ENCODE measurements at places on chromosomes 3 and 15.

DNA sequence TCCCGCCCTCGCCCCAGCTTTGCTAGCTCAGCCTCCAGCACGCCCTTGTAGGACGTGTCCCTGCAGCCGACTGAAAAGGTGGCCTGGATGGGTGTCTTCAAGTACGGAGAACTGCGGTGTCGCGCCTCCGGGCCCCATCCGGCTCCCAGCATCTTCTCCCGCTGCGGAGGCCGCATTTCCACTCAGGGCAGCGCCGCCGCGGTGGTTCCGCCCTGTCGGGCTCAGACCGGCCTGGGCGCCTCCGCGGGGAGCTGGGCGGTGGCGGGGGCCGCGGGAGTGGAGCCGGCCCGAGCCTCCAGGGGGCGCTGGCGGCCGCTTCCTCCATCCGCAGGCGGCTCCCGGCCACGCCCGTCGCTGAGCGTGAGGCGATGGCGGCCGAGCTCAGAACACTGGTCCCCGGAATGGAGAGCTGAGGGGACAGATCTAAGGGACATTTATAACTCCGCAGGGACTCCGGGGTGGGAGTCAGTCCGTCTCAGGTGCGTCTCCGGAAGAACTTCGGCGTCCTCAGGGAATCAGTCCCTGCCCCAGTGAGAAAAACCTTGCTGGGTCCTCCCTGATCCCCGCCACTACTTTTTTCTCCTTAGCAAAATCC, 13.6 kb upstream of the SMCO1 start:
- peak; percentile 37 for DNase-seq

- no peak for DNase-seq
These were observed 765.0 kb downstream of the IGSF11 start for GRCh38 chr3:118269537-118270125.

DNA sequence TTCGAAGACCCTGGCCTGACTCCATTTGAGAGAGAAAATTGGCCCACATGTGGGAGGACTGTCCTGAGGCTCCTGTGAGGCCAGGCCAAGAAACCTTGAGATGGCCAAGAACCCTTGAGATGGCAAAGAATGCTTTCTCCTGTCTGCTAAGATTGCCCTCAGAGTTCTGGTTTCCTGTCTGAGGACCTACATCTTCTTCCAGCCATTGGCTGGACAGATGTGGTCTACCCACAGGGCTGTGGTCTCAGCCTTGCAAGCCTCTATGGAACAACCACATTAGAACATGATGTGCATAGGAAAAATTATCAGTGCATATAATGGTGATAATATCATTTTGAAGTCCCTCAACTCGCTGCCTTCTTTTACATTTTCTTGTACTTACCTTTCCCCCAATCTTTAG, 10.8 kb upstream of the RASA2 start:
- no peak for DNase-seq

- DNase-seq = no peak
These were observed 14.2 kb downstream of the ARHGAP31 start for GRCh38 chr3:119308355-119308754.

DNA sequence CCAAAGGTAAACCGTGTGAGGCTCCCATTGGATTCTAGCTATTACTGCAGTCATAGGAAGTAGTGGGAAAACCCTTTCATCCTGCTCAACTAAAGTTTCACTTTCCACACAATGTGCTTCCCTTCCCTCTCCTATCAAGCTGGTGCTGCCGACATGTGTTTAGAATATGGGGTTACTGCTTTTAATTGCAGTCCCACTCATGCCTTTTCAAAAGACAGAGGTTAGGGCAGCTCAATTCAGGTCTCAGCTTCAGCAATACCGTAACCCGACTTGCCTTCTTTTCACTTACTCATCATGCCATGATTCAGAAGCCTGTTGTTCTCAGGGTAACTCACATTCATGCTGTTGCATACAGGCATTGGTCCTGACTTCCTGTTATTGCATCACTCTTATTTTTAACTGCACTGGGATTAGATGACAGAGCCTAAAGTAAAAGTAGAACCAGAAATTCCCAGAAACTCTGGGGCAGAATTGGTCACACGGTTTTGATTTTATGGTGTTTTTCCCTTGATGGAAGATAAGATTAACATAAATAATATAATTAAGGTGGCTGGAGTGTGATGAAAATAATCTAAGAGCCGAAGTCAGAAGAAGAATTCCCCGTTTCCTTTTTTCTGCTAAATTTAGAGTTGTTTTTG, 45.7 kb downstream of the C2CD4B start:
- no peak for DNase-seq

DNA sequence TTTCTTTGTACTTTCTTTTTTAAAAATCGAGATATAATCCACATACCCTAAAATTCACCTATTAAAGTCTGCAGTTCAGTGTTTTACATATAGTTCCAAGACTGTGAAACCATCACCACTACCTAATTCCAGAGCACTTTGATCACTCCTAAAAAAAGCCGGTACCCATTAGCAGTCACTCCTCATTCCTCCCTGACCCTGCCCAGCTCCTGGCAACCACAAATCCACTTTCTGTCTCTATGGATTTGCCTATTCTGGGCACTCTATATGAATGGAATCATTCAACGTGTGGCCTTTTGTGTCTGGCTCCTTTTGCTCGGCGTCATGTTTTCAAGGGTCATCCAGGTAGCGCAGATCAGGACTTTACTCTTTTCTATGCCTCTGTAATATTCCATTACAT, 17.3 kb downstream of the TRPM1 start:
- DNase-seq = no peak

DNA sequence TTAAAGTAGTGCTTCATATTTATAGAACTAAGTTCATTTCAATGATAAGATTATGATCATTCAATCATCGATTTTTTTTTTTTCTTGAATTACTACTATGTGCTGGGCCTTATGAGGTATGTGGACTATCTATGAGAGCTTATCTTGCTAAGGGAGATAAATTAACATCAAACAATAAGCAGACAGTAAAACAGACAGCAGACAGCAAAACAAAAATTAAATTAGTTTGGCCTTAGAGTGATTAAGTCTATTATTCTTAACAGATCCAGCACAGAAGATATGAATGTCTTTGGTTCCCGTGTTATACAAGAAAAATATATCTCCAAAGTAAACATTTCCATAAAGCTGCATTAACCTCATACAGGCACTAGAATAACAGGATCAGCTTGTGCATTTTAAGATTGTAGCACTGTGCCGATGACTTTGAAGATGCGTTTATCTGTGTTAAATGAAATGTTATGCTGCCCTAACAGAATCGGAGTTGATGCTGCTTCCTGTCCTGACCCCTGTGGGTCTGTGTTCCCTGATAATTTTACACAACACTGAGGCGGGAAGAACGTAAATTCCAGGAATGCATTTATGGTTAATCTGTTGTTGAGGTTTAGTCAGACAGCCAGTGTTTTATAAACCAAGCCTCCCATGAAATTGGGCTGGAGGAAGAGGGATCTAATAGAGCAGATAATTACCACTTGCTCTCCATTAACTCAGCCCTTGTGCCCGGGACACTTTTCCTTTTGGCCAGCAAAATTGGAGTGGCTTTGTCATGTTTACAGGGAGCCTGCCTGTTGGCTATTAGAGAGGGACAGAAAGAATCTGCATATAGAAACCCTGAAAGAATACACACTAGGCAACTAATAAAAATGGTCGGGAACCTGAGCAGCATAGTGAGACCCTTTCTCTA, 80.8 kb downstream of the GHSR start:
- no peak for DNase-seq

DNA sequence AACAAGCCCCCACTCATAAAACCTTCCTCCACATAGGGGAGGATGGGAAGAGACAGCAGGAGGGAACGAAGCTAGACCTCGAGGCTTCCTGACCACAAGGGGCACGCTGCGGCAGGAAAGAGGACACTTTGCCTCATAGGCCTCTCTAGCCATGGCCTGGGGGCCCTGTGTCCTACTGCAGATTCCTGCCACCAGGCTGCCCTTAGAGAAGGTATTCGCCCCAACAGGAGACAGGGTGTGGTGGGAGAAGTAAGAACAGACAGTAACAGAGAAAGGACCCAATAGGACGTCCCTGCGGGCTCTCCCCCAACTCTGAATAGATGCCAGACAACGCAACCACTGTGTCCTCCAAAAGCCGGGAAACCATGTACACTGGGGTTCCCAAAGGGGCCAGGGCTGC, 36.8 kb downstream of the ADCY5 start:
- no peak for DNase-seq

GRCh38 chr3:42033741-42034140, 57.4 kb upstream of the TRAK1 start:
- no peak for DNase-seq

- no peak for DNase-seq
These were observed 120.7 kb downstream of the FNDC3B start for GRCh38 chr3:172159962-172160538.

GRCh38 chr3:173709026-173709425, 311.5 kb downstream of the NLGN1 start:
- no peak for DNase-seq

DNA sequence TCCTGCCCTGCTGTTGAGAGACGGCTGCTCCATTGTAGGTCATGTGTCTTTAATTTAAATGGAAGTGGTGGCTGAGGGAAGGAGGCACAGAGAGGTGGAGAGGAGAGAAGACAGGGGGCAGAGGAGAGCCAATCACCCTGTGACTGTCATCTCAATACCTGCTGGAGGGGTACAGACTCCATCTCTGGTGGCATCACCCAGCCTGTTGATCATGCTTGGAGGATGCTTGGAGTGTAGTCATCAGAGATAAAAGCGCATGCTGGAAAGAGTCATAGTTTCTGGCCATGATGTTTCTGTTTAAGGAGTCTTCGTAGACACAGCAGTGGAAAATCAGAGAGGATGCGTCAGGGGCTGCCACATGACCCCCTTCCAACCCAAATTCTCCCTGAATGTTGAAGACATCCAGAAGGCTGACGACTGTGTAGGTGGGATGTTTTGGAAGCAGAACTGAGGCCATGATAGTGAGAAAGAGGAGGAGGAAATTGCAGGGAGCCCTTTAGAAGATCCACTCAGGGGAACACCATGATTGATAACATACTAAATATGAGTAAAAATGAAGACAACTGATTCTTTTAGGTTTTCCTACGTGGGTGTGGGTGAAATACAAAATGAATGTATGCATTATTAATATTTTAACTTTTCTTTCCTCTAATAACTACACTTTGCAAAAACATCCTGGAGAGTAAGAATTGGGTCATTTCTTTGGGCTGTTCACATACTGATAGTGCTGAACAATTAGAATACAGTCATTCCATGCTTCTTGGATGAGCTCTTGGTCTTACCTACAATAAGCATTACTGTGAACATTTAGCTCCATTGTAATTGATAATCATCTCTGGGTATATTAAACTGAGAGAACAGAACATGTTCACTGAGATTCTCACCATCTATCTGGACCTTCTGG, 210.6 kb upstream of the ATP10A start:
- DNase-seq = no peak

- no peak for DNase-seq
These were observed 312.3 kb downstream of the SV2B start for GRCh38 chr15:91412138-91412928.

DNA sequence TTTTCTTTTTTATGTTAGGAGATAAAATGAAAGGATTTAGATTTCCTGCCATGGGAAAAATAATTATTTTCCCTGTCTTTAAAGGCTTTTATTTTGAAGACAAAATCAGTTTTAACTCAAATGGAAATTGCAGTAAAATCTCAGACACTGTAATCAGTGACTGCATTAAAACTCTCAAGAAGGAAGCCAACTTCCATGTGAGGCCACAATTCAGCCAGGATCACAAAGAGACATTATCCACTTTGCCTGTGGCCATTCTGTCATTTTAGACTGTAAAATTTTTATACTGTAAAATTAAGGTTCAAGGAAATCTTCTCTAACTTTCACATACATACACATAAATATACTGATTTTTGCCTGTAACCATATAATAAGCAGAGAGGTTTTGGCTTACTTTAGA, 304.0 kb downstream of the TIGIT start:
- no peak for DNase-seq

GRCh38 chr15:54960266-54960665, 236.5 kb downstream of the RSL24D1 start:
- DNase-seq = no peak

- DNase-seq = no peak
These were observed 93.4 kb downstream of the KCNMB2 start for GRCh38 chr3:178629430-178630178.

GRCh38 chr15:50943638-50944037, 35.2 kb downstream of the AP4E1 start:
- no peak for DNase-seq

GRCh38 chr3:124213641-124214040, 221.7 kb upstream of the ROPN1 start:
- DNase-seq = no peak

DNA sequence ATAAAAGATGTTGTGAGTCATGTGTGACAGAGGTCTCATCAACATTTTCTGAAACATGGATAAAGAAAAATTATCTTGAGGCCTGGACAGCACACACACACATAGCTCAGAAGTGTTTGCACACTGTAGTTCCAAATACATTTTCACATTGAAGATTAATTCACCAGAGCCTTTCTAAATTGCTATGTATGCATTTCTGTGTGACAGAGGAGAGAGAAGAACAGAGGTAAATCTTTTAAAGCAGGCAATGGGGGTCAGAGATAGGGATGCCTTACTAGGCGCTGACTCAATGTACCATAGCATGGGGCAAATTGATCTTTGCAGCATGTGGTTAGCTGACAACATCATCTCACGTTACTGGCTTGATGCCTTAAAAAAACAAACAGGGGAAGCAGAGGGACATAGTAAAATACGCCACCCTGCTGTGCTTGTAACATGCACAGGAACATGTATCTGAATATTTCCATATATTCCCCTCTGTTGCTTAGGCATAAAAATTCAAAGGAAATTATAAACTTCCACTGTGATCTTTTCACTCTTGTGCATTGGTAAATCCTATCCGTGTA, 7.7 kb downstream of the POU1F1 start:
- no peak for DNase-seq

GRCh38 chr3:188055388-188055787, 98.6 kb upstream of the LPP start:
- DNase-seq = no peak

DNA sequence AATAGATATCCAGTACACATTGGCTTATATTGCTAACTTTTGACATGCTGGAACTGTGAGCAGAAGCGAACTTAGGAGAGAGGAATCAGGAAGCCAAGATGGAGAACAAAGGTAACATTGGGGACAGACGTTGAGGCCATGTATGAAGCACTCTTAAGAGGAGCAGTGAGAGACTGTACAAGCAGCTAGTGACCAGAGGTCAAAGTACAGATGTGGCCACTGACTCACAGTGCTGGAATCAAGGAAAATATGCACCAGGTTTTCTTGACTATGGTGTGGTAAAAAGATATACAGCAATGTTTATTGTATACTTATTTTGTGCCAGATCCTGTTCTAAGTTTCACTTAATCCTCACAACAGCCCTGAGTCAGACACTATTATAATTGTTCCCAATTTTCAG, 2.0 kb upstream of the IL20RB start:
- no peak for DNase-seq

Measured in effector CD4-positive, alpha-beta T cell (primary cell).